Epithelial cell of alveolus of lung (primary cell): ENCODE measurements at places on chromosomes 2 and 18. TPM values are rescaled to one million over a fixed set of nuclear protein-coding genes. Genes with fewer than 3 reads are reported as not detected.

Gene CNDP2
- total RNA-seq, result 31.1 and 58.6 TPM in 2 replicates

Gene TMEM200C
- total RNA-seq, result 2.5 and 7.7 TPM in 2 replicates

Gene UGT1A8
- total RNA-seq, result not detected in 2 replicates

Gene SERPINB10
- not detected in 2 replicates for total RNA-seq

Gene RTKN
- total RNA-seq, result 15.1 and 15.7 TPM in 2 replicates
